NCI-H524 treated with DMSO at 0.1 percent for 48 hours (cell line): ENCODE measurements at places on chromosomes 12 and 14.

DNA sequence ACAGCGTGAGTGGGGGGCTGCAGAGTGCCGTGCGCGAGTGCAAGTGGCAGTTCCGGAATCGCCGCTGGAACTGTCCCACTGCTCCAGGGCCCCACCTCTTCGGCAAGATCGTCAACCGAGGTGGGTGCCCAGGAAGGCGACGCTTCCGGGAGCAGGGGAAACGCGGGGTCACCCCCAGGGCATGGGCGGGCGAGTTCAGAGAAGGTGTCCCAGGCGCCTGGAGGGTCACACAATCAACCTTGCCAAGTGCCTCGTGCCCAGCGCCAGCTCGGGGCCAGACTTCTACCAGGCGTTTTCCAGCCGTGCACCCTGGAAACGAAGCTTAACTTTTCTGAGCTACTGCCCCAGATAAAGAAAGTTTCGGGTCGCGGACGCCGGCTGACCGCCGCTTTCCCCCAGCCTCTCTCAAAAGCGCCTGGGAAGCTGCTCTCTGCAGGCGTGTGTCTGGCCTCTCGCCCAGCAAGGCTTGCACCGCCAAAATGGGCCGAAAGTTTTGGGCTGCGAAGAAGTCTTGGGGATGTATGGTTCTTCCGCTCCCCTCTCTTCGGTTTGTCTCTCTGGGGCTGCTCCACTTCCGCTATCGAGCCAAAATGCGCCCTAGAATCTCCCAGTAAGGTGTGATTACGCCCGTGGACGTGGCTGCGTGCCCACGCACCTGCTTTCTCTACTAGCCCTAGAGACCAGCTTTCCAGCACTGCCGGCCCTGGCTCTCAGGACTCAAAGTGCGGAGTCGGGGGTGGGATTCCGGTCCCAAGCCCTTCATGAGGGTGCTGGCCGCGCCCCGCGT is 1.7 kb downstream of the WNT1 start:
- DNase-seq = no peak

- no peak for DNase-seq
Observed at GRCh38 chr14:67371247-67372148, 11.4 kb downstream of the EIF2S1 start.

DNA sequence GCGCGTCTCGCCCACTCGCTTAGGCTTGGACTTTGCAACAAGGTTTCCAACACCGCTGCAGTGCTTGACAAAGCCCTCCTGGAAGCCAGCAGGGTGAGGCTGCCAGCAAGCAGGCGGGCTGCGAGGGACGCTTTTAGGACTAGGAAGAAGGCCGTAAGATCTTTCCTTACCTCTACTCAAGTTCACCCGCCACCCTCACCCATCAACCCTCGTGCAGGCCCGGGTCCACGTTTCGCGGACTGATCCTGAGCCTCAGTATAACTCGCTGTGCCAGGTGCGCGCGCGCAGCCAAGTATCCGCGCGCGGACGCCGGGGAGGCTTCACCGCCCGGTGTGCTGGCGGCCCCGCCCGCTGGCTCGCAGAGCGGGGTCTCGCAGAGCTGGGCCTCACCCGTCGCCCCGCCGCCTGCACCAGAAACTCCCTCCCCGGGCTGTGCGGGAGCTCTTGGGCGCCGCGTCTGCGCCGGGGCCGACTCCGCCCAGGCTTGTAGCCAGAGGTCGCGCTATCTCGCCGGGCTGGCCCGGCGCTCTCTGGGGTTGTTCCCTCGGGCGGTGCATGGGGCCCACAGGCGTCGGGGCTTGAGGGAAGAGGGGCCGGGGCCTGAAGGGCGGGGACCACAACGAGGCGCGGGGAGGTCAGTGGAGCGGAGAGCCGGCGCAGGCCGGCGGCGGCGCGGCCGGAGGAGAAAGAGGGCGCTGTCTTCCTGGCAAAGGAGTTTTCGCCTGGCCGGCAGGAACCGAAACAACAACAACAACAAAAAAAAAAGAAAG is 7.6 kb upstream of the SIX1 start:
- no peak for DNase-seq

GRCh38 chr12:40775661-40776060 is 83.4 kb downstream of the CNTN1 start:
- DNase-seq = no peak

GRCh38 chr12:113098441-113099028 is 37.0 kb downstream of the RASAL1 start:
- DNase-seq = peak; percentile 15

- peak; percentile 4 for DNase-seq
Observed at GRCh38 chr12:45268672-45269411, 52.9 kb downstream of the ANO6 start.

- DNase-seq = no peak
Observed at GRCh38 chr14:58301416-58301815, 3.1 kb downstream of the ARID4A start.

- no peak for DNase-seq
Observed at GRCh38 chr14:61608245-61609165, 86.8 kb upstream of the HIF1A start.

GRCh38 chr12:93790472-93791152 is 113.4 kb downstream of the CRADD start:
- DNase-seq = no peak

GRCh38 chr12:122078141-122079032 is at the start of gene MLXIP:
TSS of gene MLXIP (plus strand) at chr12:122078756. CDS start at chr12:122078854, 98 bp downstream.
- DNase-seq = peak; percentile 50

GRCh38 chr12:7678744-7679143 is 13.0 kb upstream of the APOBEC1 start:
- no peak for DNase-seq

DNA sequence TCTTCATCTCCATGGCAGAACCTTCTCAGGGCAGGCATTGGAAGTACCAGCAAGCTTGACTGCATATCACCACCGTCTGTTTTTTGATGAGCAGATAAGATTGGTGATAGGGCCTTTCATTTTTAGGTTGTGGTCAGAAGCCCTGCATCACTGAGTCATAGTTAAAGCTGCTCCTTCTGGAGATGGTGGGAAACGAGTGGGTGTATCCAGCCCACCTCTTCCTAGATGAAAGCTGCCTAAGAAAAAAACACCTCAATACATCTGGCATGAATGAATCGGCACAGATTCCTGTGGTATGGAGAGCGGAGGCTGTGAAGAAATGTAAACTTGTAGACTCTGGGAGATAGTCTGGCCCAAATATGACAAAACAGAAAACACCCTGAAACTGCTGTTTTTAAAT is 248.7 kb upstream of the EGLN3 start:
- DNase-seq = no peak

GRCh38 chr12:19671695-19672094 is 232.4 kb downstream of the AEBP2 start:
- DNase-seq = peak; percentile 27

- DNase-seq = no peak
Observed at GRCh38 chr12:95248604-95249360, 31.2 kb downstream of the VEZT start.

- DNase-seq = no peak
Observed at GRCh38 chr12:74963867-74964331, 245.7 kb downstream of the KCNC2 start.

- no peak for DNase-seq
Observed at GRCh38 chr14:61813096-61813606, 50.9 kb downstream of the SNAPC1 start.

- DNase-seq = no peak
Observed at GRCh38 chr12:103673891-103674375, 86.9 kb downstream of the STAB2 start.

GRCh38 chr12:26471560-26471959 is 276.2 kb downstream of the SSPN start:
- no peak for DNase-seq

- DNase-seq = no peak
Observed at GRCh38 chr12:90074086-90074485, 365.4 kb upstream of the ATP2B1 start.

DNA sequence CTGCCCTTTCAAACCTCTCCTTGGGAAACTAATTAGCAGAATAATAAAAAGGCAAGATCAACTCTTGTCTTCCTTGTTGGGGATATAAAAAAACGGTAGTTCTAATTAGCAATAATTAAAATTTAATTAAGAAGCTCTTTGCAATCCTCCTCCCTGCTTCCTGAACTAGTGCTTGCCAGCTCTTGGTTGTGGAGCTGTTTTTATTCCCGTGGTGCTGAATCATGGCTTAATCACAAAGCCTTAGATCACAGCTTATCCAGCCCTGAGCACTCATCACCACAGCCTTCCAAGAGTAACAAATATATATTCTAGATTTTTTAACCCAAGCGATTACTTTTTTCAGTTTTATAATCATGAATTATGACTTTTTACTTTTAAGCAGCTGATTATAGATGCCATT is 63.2 kb upstream of the INSM2 start:
- DNase-seq = no peak

DNA sequence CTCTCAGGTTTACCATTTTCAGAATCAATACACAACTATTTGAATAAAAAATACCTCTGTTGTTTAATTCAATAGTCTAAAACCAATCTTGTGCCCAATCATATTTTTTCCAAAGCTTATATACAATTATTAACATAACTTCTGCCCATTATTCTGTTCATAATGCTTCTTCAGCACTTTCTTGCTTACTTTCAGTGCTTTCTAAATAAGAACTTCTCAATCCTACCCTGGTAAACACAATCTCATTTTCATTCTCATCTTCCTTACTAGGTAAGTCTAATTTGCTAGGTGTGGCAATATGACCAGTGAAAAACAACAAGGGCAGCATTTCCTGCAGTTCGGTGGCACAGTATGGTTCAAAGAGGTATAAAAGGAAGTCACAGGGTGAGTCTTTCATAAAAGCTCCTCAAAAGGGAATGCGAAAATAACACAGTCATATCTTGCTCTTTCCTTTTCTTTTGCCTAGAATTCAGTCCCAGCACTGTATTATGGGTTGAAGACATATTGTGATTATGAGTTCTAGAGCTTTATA is 103.5 kb downstream of the FOXG1 start:
- no peak for DNase-seq

- no peak for DNase-seq
Observed at GRCh38 chr14:69288011-69288771, 28.2 kb downstream of the GALNT16 start.

- DNase-seq = no peak
Observed at GRCh38 chr12:122018937-122019336, 2.7 kb upstream of the BCL7A start.

DNA sequence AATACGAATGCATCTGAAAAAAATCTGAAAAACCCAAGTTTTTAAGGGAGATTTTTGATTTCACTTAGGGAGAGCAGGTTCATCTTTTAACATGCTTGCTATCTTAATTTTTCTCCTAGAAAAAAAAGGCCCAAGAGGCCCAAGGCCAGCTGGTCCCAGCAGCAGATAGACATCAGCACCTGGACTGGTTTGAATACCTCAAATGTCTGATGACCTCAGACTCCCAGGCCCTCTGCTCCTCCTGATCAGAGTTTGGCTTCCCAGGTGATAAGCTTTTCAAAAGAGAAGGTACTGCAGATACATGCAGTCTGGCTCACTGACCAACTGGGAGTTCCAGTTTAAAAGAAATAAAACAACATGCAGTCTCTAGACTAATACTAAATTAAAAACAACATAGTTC is 82.6 kb downstream of the C2CD5 start:
- no peak for DNase-seq

GRCh38 chr14:89144642-89145041 is 272.4 kb downstream of the FOXN3 start:
- DNase-seq = no peak

- no peak for DNase-seq
Observed at GRCh38 chr14:61421212-61421923, 100.0 kb downstream of the PRKCH start.
